Stimulated activated CD4-positive, alpha-beta T cell treated with anti-CD3 and anti-CD28 coated beads, Interleukin-4, amount 100 ng/mL, for 1 hour (primary cell): ENCODE measurements at places on chromosomes 6 and 20.

DNA sequence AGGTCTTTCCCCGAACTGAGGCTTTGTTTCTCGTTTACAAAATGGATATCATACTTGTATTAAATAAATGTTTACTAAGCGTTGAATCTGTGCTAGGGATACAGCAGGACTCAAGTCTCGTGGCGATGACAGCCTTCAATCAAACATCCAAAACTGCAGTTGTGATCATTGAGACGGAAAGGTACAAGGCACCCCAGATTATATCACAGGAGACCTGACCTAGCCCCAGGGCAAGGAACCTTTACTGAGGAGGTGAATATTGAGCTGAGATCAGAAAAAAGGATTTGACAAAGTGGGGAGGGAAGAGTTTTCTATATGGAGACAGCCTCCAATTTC is 476 bp downstream of the AAR2 start:
- no peak for DNase-seq

DNA sequence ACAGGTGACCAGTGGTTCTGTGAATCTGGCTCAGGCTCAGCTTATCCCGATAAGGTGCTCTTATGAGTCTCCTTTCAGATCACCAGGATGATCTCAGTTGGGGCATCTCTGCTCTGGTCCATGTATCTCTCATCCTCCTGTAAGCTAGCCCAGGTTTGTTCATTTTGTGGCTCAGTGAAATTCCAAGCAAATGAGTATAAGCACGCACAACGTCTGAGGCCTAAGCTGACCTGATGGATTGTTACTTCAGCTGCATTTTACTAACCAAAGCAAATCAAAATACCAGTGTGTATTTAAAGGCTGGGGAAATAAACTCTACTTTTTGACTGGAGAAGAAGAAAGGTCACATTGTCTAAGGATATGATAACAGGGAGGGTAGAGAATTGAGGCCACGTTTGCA is 551.0 kb upstream of the BTBD3 start:
- no peak for DNase-seq

- DNase-seq: no peak
Measured at GRCh38 chr6:6246544-6246943, 73.9 kb downstream of the F13A1 start.

- DNase-seq: no peak
Measured at GRCh38 chr20:41170386-41171105, 33.2 kb downstream of the PLCG1 start.
